ENCODE measurements at places on chromosomes 3 and 15.
A peak's percentile ranks its signal among the peaks of the same experiment; 100 is the strongest.

GRCh38 chr15:49154359-49154758 is 1.0 kb downstream of the COPS2 start:
- DNase-seq, result no peak

- DNase-seq, result peak; percentile 13
Measured at GRCh38 chr15:58770519-58770856, 614 bp upstream of the MINDY2 start.

DNA sequence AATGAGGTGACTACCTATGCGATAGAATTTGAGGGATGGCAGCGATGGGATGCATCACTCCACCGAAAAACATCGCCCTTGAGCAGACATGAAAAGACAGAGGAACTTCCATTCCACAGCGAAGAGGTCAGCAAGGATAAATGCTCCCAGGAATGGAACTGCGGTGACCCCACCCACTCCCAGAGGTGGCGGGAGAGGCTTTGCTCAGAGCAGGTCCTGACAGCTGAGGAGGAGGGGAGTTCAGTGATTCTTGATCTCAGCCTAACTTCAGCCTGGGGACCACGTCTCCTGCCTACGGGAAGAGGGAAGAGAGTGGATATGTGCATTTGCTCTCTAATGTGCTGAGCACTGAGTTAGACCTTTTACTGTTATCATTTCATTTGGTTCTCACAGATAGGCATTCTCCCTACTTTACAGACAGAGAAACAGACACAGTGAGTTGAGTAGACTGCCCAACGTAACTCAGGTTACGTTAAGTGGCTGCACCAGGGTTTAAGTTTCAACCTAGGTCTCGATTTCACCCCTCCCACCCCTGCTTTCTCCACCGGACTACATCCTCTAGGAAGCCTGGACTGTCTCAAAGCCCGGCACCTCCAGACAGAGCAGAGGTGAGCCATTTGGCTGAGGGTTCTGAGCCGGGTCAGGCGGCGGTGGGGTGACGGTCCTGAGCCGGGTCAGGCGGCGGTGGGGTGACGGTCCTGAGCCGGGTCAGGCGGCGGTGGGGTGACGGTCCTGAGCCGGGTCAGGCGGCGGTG is 170.0 kb downstream of the RAB11A start:
- DNase-seq, result no peak

DNA sequence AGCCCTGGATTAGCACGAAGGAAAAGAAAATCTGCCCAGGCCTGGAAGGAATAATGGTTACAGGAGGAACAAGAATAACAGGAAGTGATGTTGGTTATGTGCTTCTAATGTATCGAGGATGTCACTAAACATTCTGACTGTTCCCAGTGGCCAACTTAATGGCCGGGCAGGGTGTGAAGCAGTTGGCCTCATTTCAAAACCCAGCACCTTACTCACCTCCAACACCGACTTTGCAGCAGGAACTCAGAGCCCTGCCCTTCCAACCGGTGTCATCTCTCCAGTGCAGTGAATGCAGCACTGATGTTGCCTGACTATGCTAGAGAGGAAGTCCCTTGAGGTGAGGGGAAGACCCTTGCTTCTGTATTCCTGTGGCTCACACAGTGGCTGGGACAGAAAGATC is 162.4 kb upstream of the LRTM1 start:
- DNase-seq, result no peak

GRCh38 chr3:55246033-55246432 is 241.1 kb downstream of the WNT5A start:
- DNase-seq, result no peak

DNA sequence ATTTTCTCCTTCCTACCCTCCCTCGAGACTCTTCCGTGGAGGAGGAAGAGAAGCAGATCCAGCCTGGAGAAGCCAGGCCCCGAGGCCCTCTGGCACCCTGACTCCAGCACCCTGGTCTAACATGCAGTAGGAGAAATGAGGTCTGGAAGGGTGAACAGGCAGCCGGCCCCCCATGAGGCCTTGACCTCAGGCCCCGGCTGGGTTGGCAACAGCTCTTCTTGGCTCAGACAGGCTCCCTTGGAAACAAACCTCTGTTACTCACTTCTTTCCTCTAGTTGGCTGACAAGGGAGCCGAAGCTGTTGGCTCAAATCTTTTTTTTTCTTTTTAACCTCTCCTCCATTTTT is 73.4 kb downstream of the CPN2 start:
- no peak for DNase-seq

- no peak for DNase-seq
Measured at GRCh38 chr3:171559586-171559985, 99.4 kb upstream of the TNIK start.

DNA sequence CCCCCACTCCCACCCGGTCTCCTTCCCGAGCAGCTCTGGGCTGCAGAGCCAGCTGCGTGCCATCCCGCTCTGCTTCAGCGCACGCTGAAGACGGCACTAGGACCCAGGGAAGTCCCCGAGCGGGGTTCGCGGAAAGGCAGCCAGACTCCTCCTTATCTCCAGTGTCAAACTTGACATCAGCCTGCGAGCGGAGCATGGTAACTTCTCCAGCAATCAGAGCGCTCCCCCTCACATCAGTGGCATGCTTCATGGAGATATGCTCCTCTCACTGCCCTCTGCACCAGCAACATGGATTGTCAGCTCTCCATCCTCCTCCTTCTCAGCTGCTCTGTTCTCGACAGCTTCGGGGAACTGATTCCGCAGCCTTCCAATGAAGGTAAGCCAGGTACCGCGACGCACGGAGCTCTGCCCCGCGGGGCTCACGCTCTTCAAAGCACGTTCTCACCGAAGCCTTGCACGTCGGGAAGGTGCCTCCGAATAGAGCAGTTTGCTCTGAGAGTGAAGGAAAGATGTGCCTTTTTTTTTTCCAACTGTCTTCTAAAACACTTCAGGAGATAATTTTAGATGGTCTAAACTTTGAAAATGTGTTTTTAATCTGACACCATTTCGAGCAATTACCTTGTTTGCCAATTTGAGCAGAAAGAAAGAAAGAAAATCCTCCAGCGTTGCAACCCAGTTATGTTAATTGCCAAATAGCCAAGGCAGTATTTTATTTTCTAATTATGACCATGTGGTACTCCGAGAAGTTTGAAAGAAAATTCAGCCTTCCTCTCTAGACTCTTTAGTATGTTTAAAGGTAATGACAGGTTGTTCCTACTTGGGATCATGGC is at the start of gene EPHA3:
TSS of gene EPHA3 (plus strand) at position 161 of the 830 bp plus-strand sequence. CDS start at position 289, 128 bp downstream.
- peak; percentile 46 for DNase-seq

DNA sequence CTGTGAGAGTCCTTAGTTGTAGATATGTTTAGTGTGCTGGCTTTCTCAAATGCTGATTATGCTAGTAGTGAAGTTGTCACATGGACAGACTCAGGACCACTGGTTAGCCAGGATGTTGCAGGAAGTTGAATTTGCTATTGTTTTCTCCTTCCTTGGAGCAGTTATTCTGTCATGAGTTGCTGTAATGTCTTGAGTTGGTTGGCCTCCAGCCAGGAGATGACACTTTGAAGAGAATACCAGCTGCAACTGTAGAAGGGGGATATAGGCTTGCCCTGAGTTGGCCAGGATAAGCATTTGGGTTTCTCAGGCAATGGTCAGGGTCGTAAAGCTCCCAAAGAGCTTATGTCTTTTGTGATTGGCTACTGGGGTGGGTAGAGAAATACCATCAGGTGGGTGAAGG is 206.7 kb downstream of the ZNF621 start:
- DNase-seq, result no peak

GRCh38 chr3:100606894-100607512 is 2.4 kb upstream of the ADGRG7 start:
- DNase-seq, result no peak

GRCh38 chr3:10992017-10992942 is at the start of gene SLC6A1:
SLC6A1 (plus strand) TSS chr3:10992748; CDS start chr3:11017212, 24,464 bp downstream.
- no peak for DNase-seq

DNA sequence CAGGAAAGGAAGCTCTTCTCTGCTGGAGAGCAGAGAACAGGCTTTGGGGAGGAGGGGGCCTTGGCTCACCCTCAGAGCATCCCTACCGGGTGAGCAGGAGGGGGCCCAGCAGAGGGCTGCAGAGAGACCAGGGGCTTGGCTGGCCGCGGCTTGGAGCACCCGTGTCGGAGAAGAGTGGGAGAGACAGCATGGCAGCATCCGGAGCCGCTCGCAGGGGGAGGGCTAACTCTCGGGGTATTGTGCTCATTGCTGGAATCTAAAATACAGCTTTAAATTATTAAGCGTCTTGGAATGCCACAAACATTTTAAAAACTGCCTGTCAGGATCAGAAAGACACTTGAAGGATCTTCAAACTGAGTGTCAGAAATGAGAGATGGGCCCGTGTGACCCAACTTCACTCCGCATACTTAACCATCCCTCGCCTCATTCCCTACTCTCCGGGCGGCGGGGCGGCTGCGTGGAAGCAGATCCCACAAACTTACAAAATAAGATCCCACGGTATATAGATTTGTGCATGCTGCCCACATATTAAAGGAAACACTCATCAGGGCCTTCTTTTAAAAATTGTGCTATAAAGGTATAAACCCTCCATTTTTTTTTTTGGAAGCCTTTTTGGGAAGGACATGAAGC is 53.9 kb downstream of the EIF4E3 start:
- no peak for DNase-seq

DNA sequence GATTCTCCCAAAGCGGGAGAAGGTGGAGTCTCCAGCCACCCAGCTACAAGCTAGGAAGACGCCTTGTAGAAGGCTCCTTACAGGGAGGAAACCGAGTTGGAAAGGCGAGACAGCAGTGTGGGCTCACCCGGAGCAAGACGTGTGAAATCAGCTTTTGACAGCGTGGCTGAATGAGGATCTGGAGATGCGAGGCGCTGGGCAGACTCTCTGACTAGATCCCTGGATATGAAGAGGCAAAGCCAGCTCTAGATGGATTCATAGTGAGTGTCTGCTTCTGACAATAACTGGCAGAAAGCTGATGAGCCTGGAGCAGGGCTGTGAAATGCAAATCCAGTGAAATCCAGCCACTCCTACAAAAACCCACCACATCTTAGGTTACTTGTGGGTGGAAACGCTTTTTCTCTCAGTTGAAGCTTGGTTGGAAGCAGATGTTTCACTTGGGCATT is 41.0 kb downstream of the GOLGA6A start:
- DNase-seq, result no peak

- no peak for DNase-seq
Measured at GRCh38 chr3:182268711-182269110, 524.6 kb upstream of the ATP11B start.

- peak; percentile 21 for DNase-seq
Measured at GRCh38 chr3:138578141-138578540, 15.9 kb downstream of the CEP70 start.

GRCh38 chr3:74347563-74348268 is 266.7 kb downstream of the CNTN3 start:
- DNase-seq, result no peak

- DNase-seq, result no peak
Measured at GRCh38 chr3:29144807-29145206, 136.1 kb upstream of the RBMS3 start.

GRCh38 chr15:39511916-39512260 is 69.0 kb upstream of the THBS1 start:
- DNase-seq, result no peak

DNA sequence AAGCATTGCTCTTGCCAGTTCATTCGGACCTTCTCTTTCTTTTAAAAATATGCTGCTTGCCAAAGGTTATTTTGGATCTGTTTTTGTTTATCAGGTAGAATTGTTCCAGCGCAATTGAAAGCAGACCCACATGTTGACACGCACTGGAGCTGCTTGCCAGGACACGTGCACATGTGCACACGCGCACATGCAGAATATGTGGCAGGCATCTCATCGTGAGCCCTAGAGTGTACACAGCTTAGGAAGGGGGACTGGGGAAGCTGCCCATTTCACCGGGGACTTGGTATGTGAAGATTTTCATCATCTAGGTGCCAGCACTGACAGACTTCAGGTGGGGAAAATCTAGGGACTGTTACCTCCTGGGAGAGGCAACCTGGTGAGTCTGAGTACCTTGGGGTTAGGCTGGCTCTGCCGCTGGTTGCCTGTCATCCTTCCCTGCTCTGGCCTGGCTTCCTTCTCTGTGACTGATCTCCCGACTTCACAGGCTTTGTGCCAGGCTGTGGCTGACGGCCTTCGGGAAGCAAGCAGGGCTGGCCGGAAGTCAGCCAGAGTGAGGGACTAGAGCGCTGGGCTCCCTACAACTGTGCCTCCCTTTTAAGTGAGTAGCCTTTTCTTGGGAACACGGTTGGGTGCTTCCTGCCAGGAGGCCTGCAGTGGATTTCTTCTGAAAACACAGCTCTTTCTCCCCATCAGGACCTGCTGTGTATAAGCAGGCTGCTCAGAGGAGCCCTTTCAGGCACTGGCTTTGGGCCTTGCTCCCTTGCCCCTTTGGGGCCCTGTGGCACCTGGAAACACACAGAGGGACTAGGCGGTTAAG is 129.3 kb downstream of the EEFSEC start:
- DNase-seq, result no peak

- no peak for DNase-seq
Measured at GRCh38 chr3:65326574-65326973, 638.8 kb upstream of the ADAMTS9 start.

DNA sequence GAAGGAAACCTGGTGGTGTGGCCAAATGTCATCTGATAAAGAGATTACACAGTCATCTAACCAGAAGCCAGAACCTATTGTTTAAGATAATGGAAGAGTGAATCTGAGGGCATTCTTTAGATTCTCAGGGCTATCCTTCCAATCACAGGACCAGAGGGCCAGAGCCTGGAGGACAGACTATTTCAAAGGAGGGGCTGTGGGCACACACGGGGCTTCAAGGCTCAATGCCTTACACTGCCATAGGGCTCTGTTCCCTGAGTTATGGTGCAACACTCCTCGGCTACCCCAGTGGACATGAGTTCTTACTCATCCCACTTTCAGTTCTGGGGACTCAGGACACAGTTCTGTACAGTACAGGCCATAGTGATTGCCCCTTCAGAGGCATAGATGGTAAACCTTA is 343.9 kb upstream of the ALCAM start:
- DNase-seq, result no peak

DNA sequence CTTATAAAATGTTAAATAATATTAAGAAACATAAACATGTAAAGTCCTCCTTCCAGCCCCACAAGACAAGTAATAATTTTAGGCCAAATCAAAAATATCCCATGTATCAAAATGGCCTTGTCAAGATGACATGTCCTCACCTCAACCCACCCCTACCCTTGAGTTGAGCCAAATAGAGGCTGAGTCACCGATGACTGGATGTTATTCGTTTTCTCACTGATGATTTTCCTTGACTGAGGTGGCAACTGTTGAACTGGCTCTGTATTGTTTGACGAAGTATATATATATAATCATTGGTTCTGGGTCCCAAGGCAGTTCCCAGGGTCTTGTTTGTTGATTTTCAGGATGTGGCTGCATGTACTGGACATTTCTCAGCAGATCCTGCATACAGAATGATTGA is 75.3 kb downstream of the TMEM108 start:
- DNase-seq, result no peak

GRCh38 chr3:139281096-139281495 is 62.7 kb upstream of the MRPS22 start:
- no peak for DNase-seq
